ENCODE measurements at places on chromosomes 7 and 10. TPM values are rescaled to one million over a fixed set of nuclear protein-coding genes. Genes with fewer than 3 reads are reported as not detected.

The NPY gene
- total RNA-seq, result not detected

The NUTM2D gene
- 2.2 TPM for total RNA-seq

The OR2A12 gene
- total RNA-seq, result not detected

The CALHM3 gene
- total RNA-seq, result not detected

The KIF11 gene
- total RNA-seq, result 3.3 TPM

The MACROH2A2 gene
- total RNA-seq, result 12.2 TPM

The PLXNA4 gene
- total RNA-seq, result 3.6 TPM

The TMEM213 gene
- not detected for total RNA-seq

The GRK5 gene
- 31.0 TPM for total RNA-seq

The SCIN gene
- total RNA-seq, result under 0.01 TPM

The SRRT gene
- 54.1 TPM for total RNA-seq

The OPN1SW gene
- total RNA-seq, result not detected

The HHEX gene
- 8.7 TPM for total RNA-seq

The C10orf105 gene
- not detected for total RNA-seq

The VSTM2A gene
- not detected for total RNA-seq

The PDE1C gene
- 0.50 TPM for total RNA-seq

The MYOF gene
- 263 TPM for total RNA-seq

The EIF3A gene
- total RNA-seq, result 132 TPM

The PRPS1L1 gene
- total RNA-seq, result not detected

The CARD11 gene
- total RNA-seq, result not detected

The SPDYE16 gene
- total RNA-seq, result 0.33 TPM

The EBLN1 gene
- total RNA-seq, result not detected

The NAT16 gene
- total RNA-seq, result not detected

The UCMA gene
- not detected for total RNA-seq

The BAZ1B gene
- total RNA-seq, result 50.4 TPM

The TMEM178B gene
- under 0.01 TPM for total RNA-seq

The FAM131B gene
- total RNA-seq, result 3.9 TPM

The KDM7A gene
- total RNA-seq, result 3.1 TPM

The GPR22 gene
- total RNA-seq, result not detected

The SLC13A1 gene
- not detected for total RNA-seq

The ERV3-1 gene
- 9.0 TPM for total RNA-seq

The SH2D4B gene
- not detected for total RNA-seq

The VCL gene
- total RNA-seq, result 261 TPM

The NYAP1 gene
- 1.3 TPM for total RNA-seq

The UNC5B gene
- 34.2 TPM for total RNA-seq

The GLRX3 gene
- 131 TPM for total RNA-seq

The CYP26C1 gene
- total RNA-seq, result not detected

The C10orf67 gene
- 0.44 TPM for total RNA-seq

The MRPS16 gene
- 68.0 TPM for total RNA-seq

The SPDYE2B gene
- total RNA-seq, result not detected

The CALHM1 gene
- not detected for total RNA-seq

The FEZF1 gene
- not detected for total RNA-seq

The PLPP4 gene
- 1.2 TPM for total RNA-seq

The POR gene
- 98.8 TPM for total RNA-seq

The EEPD1 gene
- total RNA-seq, result 19.4 TPM

The ACBD7 gene
- 0.99 TPM for total RNA-seq

The FGL2 gene
- 29.9 TPM for total RNA-seq

The SLC26A3 gene
- total RNA-seq, result not detected

The CDK14 gene
- 68.5 TPM for total RNA-seq

The VWA2 gene
- total RNA-seq, result 0.58 TPM

The LUC7L2 gene
- total RNA-seq, result 78.9 TPM

The MYL7 gene
- not detected for total RNA-seq

The PRSS37 gene
- not detected for total RNA-seq
